ENCODE measurements at places on chromosomes 3 and 15.
A peak's percentile ranks its signal among the peaks of the same experiment; 100 is the strongest.

- DNase-seq, result no peak
Observed at GRCh38 chr3:11457135-11457534, 184.9 kb downstream of the ATG7 start.

DNA sequence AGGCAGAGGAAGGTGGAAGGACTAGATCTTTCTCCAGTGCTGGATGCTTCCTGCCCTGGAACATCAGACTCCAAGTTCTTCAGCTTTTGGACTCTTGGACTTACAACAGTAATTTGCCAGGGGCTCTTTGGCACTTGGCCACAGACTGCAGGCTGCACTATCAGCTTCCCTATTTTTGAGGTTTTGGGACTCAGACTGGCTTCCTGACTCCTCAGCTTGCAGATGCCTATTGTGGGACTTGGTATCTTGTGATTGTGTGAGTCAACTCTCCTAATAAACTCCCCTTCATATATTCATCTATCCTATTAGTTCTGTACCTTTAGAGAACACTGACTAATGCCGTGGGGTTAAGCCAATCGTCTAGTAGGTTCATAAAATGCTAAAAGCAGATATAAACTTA, 8.8 kb upstream of the B3GNT5 start:
- DNase-seq, result no peak

- peak; percentile 78 for DNase-seq
Observed at GRCh38 chr15:73982222-73982962, 9.7 kb downstream of the STOML1 start.

GRCh38 chr15:81724536-81724935, 321.3 kb downstream of the MEX3B start:
- DNase-seq, result no peak

Data from activated CD4-positive, alpha-beta T cell treated with anti-CD3 and anti-CD28 coated beads for 36 hours (primary cell).